WERI-Rb-1 (cell line): ENCODE measurements at places on chromosomes 2 and 18.
A peak's percentile ranks its signal among the peaks of the same experiment; 100 is the strongest.

DNA sequence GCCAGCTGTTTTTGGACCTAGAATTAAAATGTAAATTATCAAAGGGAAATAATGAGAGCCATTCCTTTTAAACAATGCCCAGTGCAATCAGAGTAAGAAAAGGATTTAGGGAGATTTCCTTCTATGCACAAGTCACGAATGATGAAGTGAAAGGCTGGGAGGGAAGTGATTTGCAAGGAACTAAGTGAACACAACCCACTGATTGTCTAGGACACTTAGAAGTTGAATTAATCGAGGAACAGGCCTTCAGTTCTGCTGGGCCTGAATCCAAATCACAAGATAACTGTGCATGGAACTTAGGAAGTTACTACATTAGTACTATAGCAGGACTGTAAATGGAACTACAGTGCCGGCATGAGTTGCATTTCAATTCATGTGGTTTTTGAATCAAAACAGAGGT is 17.7 kb downstream of the MAP2 start:
- no peak for DNase-seq

- no peak for DNase-seq
Observed at GRCh38 chr18:46433121-46433826, 223.7 kb downstream of the LOXHD1 start.

- DNase-seq = no peak
Observed at GRCh38 chr2:29603341-29603740, 318.0 kb downstream of the ALK start.

DNA sequence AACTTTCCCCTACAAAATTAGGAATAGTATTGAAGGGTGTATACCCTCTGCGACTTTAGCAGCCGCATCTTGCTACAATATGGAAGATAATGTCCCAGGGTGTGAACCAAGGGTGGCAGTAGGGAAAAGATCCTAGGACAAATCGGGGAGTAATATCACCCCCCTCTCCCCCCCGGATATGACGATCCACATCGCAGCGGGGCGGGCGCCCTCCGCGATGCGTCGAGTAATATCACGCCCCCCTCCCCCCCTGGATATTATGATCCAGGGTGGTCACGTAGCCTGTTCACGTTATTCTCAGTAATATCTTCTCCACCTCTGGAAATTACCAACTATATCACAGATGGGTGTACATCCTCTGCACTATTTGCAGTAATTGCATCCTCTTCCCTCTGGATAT is 82.9 kb downstream of the DAPL1 start:
- no peak for DNase-seq

DNA sequence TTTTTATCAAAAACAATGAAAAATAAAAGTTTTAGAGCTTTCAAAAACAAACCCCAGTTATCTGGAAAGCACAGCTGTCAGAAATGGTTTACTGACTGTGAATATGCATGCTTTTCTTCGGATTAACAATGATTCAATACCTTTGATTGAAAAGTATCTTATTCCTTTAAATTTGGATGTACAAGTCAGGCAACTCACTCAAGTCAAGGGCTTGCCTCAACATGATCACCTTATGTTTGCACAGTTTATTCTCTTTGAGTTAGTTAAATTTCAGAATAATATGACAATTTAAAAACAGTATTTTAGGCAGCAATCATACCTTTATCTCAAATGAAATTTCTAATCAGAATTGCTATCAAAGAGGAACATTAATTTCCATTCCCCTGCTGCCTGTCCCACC is 108.8 kb upstream of the FOSL2 start:
- no peak for DNase-seq

DNA sequence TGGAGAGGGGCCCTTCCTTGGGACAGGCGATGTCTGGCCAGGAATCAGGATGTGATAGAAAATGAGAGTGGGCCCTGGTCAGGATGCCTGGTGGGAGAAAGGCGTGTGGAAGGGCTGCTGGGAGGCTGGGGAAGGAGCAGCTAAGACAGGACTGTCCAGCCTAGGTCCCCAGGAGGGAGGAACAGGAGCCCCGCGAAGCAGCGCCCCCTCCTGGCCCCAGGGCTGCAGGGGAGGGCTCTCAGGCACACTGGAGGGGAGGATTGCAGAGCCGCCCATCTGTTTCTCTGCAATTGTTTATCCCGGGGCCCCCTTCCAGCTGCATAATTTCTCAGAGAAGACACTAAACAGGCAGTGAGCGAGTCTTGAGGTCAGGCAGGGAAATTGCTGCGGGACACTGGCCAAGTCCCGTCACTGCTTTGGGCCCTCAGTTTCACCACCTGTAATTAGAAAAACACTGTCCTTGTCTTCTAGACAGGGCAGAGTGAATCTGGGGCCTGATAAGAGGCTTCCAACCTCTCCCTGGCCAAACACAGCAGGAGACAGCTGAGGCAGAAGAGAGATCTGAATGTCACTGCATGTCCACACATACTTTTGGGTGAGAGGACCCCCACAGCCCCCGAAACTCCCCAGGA is 3.9 kb upstream of the NPPC start:
- DNase-seq = peak; percentile 74

DNA sequence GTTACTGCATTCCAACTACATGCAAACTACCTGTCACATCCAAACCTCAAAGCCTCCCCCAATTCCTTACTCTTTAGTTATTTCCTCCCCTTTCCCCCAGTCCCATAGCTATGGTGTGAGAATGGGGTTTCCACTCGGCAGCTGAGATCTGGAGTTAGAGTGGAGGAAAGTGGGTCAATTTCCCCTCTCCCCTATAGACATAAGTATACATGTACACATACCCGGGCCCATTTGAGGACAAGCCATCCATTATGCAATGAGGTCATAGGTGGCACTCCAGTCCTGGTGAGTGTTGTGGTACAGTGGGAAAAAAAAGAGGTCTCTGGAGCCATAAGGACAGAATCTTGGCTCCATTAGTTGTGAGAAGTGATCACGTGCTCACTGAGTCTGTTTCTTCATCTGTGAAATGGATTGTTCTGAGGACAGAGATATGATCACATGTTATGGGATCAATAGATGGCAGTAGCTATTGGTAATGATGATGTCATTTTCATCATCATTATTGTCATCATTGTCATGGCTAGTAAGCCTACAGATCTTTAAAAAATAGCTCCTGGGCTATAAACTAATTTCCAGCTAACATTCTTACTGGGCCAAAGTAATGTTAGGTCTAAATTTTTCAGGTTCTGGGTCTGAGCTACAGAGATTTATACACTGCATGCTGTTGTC is 119.0 kb downstream of the BCL2L11 start:
- no peak for DNase-seq

- no peak for DNase-seq
Observed at GRCh38 chr18:57269756-57270155, 82.6 kb upstream of the ST8SIA3 start.

- DNase-seq = no peak
Observed at GRCh38 chr2:209321076-209321475, 102.8 kb upstream of the MAP2 start.

- no peak for DNase-seq
Observed at GRCh38 chr18:61782545-61782944, 110.3 kb downstream of the RNF152 start.

GRCh38 chr2:47193607-47194006 is 38.5 kb upstream of the STPG4 start:
- DNase-seq = no peak

- peak; percentile 85 for DNase-seq
Observed at GRCh38 chr2:84970868-84971509, at the start of gene KCMF1. Gene KCMF1, plus strand, starts transcription at chr2:84971161. Its CDS starts 291 bp downstream, at chr2:84971452.

GRCh38 chr2:11744631-11745394 is 1.6 kb upstream of the LPIN1 start:
- peak; percentile 93 for DNase-seq

- no peak for DNase-seq
Observed at GRCh38 chr2:139175510-139175909, 395.3 kb upstream of the NXPH2 start.

GRCh38 chr2:42721898-42722297 is 42.0 kb downstream of the OXER1 start:
- DNase-seq = no peak

DNA sequence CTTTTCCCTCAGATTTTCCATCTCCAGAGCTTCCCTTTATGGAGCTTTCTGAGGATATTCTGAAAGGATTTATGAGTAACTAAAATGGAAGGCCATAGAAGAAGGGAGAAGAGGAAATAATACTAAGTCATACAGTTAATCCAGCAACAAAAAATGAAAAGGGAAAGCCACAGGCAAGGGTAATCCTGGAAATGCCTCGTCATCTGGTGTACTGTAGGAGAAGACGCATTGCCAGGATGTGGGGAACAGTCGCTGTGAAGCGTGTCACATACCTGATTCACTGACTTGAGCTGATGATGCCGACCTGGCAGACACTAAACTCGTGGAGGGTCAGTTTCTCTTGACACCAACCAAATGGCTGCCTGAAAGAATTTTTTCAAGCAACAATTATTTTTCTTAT is 34.7 kb upstream of the ALPP start:
- DNase-seq = no peak

GRCh38 chr2:98975611-98976010 is 39.6 kb upstream of the CRACDL start:
- DNase-seq = no peak

DNA sequence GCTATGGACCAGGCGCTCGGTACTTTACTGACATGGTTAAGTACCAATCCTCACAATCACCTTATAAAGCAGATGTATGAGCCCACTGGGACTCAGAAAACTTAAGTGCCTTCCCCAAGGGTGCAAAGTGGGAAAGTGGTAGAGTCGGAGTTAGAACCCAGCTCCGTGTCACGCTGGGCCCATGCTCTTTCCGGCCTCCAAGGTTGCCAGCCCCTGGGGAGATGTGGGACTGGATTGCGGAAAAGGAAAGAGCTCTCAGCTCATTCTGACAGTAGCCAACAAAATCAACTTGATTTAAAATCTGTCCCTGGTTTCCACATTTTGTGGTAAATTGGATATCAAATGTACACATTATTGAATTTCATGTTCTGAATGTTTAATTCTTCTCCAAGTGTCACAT is 403.8 kb downstream of the DCDC2C start:
- no peak for DNase-seq

GRCh38 chr2:166439078-166439477 is 55.0 kb downstream of the SCN7A start:
- DNase-seq = no peak

GRCh38 chr2:192899466-192899865 is 704.7 kb upstream of the TMEFF2 start:
- DNase-seq = no peak

GRCh38 chr2:218804817-218805216 is 22.9 kb downstream of the CYP27A1 start:
- no peak for DNase-seq

DNA sequence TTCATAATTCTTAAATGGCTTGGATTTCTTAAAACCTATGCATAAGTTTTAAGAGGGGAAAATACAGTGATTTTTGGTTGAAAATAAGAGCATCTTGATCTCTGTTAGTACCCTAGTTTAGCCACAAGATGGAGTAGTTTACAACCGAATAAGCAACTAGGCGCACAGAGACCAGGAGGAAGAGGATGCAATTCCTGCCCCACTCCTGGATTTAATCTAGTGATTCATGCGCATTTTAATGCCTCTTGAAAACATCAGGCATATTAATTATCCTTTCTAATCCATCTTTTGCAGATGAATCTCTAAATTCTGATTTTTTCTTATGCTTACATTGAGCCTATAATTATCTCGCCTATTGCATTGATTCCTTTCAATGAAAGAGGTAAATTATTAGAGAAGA is 76.7 kb downstream of the MRPS9 start:
- DNase-seq = no peak

- DNase-seq = no peak
Observed at GRCh38 chr2:4900242-4900641, 791.9 kb upstream of the SOX11 start.

DNA sequence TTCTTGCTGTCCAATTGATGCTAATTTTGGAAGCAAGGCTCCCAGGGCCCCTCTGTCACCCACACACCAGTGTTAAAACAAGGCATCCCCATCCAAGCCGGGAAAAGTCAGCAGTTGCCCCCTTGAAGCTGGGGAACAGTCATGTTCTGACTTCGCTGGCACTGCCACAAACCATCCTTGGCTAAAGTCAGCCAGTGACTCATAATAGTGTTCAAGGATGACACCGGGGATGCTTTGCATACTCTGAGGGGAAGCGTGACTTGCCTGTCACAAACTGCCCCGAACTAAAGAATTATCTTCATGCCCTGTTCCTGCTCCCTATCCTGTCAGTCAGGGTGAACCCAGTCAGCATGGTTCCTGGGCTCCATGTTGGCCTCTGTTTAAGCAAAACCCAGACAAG is 37.0 kb downstream of the TGFA start:
- DNase-seq = no peak

DNA sequence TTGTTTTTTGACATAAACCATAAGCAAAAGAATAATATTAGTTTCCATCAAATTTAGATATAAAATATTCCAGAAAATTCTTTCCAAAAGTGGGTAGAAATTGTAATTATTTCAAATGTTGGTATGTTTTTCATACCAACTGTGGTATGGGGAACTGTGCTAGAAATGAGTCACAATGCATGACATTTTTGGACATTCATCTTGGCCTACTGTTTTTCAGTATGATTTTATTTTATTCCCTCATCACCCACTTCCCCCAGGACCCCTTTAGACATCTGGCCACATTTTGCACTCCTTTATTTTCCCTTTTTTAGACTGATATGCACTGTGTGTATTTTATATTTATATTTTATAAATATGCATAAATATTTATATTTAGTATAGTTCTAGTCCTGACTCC is 97.1 kb downstream of the DPP4 start:
- no peak for DNase-seq

DNA sequence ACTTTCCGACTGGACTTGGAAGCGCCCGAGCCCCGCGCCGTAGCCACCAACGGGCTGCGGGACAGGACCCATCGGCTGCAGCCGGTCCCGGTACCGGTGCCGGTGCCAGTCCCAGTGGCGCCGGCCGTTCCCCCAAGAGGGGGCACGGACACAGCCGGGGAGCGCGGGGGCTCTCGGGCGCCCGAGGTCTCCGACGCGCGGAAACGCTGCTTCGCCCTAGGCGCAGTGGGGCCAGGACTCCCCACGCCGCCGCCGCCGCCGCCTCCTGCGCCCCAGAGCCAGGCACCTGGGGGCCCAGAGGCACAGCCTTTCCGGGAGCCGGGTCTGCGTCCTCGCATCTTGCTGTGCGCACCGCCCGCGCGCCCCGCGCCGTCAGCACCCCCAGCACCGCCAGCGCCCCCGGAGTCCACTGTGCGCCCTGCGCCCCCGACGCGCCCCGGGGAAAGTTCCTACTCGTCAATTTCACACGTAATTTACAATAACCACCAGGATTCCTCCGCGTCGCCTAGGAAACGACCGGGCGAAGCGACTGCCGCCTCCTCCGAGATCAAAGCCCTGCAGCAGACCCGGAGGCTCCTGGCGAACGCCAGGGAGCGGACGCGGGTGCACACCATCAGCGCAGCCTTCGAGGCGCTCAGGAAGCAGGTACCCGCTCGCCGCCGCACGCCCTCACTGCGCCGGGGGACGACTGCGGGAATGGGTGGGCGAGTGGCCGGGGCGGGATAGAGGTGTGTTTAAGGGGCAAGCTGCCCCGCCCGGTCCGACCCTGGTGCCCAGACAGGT is 713 bp downstream of the ATOH8 start:
- DNase-seq = peak; percentile 36

GRCh38 chr2:96591494-96591893 is 46.6 kb downstream of the KANSL3 start:
- no peak for DNase-seq
